ENCODE measurements at places on chromosomes 3 and 15.

GRCh38 chr3:53075743-53076140 is 29.9 kb upstream of the SFMBT1 start:
- no peak for DNase-seq

DNA sequence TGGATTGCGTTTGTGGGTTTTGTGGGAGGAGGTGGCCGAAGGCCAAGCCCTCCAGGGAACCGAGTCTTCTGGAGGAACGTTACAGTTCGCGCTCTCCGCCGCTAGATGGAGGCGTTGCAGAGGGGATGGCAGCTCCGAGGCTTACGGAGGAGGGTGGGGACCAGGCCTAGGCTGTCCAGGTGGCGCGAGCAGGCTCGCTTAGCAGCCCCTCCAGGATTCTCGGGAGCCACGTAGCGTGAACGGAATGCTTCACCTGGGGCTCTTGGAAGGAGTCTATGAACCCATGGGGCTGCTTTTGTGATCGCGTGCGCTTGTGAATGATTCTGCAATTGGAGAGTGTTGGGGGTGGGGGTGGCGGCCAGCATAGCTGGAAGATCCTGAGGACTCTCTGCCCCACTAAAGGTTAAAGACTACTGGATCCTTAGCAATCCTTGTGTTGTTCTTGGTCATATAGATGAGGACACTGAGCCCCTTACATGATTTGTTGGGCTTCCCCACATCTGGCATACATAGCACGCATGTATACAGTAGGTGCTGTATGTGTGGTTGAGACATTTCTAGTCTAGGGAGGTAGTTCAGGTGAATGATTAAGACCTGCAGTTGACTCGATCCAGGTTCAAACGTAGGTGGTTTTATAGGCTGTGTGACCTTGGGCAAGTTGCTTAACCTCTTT is 25.7 kb downstream of the FAM3D start:
- peak; percentile 67 for DNase-seq

DNA sequence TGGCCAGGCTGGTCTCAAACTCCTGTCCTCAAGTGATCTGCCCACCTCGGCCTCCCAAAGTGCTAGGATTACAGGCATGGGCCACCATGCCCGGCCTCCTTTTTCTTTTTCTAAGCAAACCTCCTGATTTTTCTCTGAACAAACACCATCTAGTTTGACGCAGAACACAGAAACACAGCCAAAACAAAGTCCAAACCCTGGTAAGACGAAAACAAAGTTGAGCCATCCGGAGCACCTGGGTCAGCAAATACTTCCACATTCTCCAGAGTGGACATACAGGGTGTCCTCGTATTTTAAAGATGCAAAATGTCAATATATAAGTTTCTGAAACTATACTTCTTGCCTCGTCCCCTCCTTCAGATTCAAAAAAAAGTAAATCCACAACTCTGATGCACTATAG is 635.1 kb upstream of the ADAMTS9 start:
- DNase-seq: no peak

- DNase-seq: no peak
These were observed 20.4 kb downstream of the NSUN3 start for GRCh38 chr3:94083261-94083660.

DNA sequence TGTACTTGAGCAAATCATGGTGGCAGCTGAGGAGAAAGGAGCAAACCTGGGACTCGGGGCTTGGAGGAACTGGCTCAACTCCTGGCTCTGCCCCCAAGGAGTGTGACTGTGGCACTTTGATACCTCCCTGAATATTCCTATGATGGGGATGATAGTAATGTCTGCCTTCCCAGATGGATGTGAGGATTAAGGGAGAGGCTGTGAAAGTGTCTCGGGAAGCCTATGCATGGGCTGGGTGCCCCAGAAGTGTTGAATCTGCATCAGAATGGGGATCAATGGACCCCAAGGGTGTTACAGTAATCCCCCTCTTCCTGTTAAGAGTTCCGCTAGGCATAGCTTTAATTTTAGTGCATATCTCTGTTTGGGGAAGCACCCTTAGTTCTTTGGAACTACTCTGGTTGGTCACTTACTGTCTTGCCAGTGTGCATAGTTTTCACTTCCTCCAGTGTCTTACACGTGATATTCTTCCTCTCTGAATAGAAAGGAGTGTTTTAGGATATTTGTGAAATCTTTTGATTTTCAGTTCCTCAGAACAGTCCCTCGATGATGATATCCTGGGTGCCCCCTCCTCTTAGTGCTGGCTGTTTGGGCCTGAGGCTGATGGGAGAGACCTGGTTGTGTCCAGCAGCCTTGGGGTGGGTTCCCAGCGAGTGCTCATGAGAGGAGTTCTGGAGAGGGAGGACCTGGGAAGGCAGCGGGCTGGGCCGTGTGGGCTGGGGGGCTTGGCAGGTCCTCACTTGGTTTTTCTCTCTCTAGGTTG is 97.5 kb downstream of the CHDH start:
- DNase-seq: no peak

DNA sequence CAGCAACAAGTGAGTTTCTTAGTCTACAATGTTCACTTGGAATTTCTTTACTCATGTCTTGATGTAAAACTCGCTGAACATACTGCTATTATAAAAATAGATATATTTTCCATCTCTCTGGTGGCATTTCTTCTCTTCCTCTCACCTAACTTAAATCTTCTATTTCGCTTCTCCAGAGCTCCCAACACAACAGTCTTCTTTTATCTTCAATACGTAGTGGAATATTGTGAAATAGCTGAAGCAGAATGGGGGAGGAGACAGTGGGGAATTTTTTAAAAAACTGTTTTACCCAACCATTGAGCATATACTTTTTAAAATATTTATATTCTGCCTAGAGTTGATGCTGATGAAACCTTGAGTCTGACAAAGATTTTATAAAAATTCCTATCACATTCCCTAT is 548.5 kb downstream of the RBMS3 start:
- no peak for DNase-seq

DNA sequence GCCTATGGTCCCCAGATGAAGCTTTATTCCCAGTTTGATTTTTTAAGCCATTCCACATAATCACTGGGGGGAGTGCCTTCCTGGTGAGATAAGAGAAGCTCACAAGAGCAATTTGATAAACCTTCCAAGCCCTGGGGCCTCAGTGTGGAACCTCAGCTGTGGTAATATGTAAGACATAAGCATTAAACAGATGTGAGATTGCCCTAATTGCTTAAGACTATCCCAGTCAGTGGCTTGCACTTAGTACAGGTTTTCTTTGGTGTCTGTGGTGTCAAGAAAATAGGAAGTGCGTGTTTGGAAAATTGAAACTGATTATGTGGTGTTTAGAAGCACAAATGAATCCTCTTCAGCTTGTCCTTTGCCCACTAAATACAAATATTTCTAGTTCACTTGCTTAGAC is 54.3 kb downstream of the LRRN1 start:
- no peak for DNase-seq

- DNase-seq: no peak
These were observed 13.7 kb downstream of the NTRK3 start for GRCh38 chr15:88242586-88243555.

GRCh38 chr3:188712248-188712924 is 459.4 kb upstream of the TPRG1 start:
- DNase-seq: no peak

GRCh38 chr3:140794507-140794906 is 116.6 kb downstream of the TRIM42 start:
- DNase-seq: no peak

- no peak for DNase-seq
These were observed 36.7 kb upstream of the CP start for GRCh38 chr3:149258298-149258697.

- DNase-seq: no peak
These were observed 40.6 kb upstream of the USP3 start for GRCh38 chr15:63463793-63464192.

DNA sequence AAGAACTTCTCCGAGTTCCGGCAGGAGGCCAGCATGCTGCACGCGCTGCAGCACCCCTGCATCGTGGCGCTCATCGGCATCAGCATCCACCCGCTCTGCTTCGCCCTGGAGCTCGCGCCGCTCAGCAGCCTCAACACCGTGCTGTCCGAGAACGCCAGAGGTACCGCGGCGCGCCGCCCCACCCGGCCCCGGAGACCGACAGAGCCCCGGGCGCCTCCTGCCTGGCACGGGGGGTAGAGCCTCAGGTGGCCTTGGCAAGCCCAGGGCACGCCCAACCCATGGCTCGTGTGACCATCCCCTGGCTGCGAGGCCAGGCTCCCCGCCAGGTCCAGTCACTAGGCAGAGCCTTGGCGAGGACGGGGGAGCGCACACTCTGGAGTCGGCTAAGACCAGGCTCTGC is 134.1 kb downstream of the LRRK1 start:
- DNase-seq: no peak

- peak; percentile 4 for DNase-seq
These were observed 486 bp downstream of the CDIN1 start for GRCh38 chr15:36579792-36580431.

GRCh38 chr15:37098468-37099318 is 1.7 kb downstream of the MEIS2 start:
- no peak for DNase-seq

- DNase-seq: no peak
These were observed 389.4 kb upstream of the RBMS3 start for GRCh38 chr3:28891485-28891884.

DNA sequence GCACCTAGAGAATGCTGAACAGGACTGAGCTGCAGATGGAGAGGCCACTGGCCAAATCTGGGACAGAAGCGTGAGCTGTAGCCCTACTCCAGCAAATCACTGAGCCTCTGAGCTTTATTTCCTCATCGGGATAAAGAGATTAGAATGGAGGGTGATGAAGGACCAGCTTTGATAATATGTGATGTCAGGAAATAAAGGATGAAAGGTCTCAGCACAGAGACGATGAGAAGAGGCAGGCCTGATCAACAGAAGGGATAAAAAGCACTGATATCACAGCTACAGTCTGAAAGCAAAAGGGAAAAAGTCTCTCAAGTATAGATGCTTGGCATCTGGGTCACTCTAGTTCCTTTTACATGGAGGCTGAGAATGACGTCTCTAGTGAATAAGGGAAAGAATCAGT is 70.0 kb downstream of the DHX30 start:
- no peak for DNase-seq

DNA sequence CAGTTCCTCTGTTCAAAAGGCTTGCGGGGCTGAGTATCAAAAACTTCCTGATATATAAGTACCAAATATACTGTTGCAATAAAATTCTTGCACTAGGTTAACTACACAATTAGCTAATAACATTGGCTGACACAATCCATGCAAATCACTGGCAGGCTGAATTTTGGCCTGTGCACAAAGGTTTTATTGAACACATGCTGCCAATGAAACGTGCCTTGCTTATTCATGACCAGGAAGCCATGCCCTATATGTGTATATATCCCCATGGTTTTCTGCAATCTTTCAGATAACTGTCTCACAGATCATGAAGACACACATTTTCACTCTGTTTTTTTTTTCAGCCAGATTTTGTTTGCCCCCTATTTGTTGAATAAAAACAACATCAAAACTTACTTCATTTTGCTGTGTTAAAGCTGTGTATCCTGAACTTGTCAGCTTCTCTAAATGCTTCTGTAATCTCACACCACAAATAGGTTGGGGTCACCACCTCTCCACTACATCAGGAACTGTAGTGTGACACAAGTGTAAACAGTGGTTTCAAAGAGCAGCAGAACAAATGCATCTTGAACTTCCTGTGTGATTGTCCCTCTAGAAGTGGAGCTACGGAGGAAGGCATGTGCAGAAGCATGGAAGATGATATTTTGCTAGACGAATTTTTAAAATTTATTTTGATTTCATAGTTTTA is 920.7 kb upstream of the NR2F2 start:
- DNase-seq: no peak

GRCh38 chr3:65343736-65344135 is 655.9 kb upstream of the ADAMTS9 start:
- DNase-seq: no peak

DNA sequence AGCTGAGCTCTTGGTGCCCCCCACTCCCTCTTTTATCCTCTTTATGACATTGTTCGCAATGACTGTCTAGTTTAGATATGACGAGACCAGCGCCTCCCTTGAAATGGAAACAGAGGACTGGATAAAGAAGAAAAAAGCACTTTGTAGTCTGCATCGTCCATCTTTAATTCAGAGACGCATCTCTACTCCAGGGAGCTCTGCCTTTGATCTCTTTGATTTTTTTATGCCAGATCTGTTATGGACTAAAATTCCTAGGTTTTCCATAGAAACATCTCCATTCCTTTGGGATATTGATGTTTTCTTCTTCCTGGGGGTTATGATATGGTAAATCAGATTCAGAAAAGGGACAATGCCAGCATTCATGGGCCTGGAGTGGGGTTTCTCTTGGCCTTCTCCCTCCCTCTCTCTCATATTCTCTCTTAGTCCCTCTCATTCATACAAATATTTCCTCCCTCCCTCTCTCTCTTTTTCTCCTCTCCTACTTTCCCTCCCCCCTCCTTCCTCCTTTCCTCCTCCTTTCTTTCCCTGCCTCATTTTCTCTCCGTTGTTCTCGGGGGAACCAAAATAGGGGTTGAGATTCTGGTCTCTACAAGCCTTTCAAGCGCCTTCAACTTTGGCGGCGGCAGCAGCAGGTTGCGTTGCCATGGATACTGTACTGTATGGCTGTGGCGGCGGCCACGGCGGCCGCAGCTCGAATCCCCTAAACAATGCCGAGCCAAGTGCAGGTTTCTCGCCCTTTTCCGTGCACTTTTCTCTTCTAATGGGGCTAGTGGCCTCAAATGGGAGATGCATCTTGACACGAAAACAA is 45.5 kb downstream of the ZIC4 start:
- DNase-seq: no peak

GRCh38 chr3:76673171-76673570 is 366.7 kb upstream of the ROBO2 start:
- no peak for DNase-seq

Measured in activated CD4-positive, alpha-beta T cell treated with anti-CD3 and anti-CD28 coated beads, Interleukin-2, Interleukin-4, amounts not matched to agents 100 ng/mL and 50 ng/mL, durations not matched to agents 16 hours and 8 hours (primary cell).